ENCODE measurements at places on chromosomes 2 and 18. TPM values are rescaled to one million over a fixed set of nuclear protein-coding genes. Genes with fewer than 3 reads are reported as not detected.

DNA sequence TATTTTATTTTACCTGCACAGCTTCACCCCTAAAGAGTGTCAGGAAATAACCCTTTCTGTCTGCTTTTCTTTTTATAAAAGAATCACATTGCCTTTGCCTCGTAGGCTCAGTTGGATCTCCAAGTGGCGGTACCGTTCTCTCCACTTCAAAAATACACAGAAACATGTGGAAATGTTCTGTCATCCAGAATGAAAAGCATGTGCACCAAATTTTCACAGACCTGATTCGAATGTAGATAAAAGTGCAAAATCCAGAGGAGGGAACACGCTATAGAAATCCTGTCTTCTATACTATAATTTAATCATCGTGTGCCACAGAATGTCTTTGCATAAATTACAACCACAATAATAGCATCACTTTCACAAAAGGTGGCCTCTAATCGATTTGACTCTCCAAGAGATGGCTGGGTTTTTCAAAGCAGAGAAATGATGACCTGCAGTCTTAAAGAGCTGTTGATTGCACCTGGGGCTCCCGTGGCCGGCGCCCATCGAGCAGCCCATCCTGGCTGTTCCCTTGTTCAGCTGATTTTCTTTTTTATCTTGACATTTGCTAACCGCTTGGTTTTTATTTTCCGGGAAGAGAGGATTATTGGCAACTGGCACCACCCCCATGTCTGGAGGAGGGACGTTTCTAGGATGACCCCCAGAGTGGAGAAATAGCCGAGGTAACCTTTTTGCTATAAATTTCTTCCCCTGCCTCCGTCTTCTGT lies 290.2 kb downstream of the SOX11 start:
- no peak for DNase-seq

DNA sequence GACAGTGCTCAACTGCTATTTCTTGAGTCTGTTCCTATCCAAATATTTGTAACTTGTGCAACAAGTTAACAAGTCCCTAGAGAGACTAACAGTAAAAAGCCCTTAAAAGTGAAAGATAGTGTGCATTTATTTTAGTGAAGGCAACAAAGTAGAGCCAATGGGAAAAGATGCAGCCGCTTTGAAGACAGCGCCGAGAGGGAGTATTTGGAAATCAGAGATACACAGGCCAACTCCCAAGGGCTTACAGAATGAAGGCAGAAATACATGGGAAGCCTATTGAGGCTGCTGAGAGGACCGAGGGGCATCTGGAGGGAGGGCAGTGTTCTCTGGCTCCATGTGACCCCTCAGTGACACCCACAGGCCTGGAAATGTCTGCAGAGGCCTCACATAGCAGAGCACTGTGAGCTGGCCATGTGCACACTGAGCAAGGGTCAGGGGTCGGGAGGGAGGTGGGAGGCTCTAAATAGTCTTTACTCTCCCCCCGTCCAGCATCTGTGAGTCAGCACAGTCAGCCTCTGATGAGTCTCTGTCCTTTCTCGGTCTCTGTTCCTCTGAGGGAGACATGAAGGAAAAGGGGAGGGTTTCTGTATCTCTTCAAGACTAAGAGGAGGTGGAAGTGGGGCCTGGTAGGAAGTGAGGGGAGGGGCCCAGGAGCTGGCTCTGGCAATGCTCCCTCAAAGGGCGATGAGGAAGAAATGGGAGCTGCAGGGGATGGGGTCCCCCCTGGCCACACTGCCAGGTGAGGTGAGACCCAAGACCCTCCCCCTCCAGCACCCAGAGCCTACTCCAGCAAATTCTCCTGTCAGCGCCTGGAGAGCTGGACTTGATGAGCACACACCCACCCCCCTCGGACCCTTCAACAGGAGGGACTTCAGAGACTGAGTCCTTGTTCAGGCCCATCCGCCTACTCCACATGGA lies 133.6 kb downstream of the SP3 start:
- DNase-seq = no peak

DNA sequence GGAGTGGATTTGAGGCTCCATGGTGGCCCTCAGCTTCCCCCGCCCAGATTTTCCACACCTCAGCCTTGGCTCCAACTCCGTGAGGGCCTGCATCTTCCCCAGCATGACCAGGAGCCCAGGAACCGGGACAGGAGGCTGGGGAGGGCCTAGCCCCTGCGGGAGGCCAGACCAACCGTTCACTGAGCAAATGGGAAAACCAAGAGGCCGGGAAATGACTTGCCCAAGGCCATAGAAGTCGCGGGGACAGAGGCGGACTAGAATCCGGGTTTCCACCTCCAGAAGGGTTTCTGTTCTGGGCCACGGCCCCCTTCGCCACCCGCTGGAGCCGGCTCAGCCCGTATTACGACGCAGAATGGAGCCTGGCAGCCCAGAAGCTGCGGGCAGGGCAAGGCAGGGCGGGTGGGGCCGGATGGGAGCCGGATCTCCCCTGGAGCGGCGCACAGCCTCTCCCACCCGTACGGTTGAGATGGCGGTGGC lies 7.9 kb upstream of the CRYBA2 start:
- DNase-seq = no peak

DNA sequence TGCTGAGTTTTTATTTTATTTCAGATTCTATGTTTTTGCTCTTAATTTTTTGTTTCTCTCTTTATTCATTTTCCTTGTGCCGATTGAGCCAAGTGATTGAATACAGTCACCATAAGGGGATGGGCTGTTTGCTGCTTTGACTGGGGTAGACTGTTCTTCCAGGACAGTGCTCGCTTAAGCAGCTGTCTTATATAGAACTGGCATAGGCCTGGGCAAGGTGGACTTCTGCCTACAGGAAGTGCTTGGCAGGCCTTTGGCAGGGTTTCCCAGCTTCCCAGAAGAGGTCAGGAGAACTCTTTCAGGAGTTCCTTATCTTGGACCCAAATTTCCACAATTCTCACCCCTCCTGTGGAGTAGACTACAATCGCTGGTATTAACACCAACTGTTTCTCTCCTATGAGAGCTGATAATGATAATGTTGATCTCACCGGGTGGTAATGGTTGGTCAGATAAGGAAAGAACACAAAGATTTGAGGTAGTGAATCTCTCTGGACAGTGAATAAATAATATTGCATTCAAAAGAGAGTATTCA lies 207.5 kb upstream of the ST6GAL2 start:
- DNase-seq = no peak

- no peak for DNase-seq
These were observed 696.4 kb upstream of the ZNF804A start for GRCh38 chr2:183901931-183902330.

DNA sequence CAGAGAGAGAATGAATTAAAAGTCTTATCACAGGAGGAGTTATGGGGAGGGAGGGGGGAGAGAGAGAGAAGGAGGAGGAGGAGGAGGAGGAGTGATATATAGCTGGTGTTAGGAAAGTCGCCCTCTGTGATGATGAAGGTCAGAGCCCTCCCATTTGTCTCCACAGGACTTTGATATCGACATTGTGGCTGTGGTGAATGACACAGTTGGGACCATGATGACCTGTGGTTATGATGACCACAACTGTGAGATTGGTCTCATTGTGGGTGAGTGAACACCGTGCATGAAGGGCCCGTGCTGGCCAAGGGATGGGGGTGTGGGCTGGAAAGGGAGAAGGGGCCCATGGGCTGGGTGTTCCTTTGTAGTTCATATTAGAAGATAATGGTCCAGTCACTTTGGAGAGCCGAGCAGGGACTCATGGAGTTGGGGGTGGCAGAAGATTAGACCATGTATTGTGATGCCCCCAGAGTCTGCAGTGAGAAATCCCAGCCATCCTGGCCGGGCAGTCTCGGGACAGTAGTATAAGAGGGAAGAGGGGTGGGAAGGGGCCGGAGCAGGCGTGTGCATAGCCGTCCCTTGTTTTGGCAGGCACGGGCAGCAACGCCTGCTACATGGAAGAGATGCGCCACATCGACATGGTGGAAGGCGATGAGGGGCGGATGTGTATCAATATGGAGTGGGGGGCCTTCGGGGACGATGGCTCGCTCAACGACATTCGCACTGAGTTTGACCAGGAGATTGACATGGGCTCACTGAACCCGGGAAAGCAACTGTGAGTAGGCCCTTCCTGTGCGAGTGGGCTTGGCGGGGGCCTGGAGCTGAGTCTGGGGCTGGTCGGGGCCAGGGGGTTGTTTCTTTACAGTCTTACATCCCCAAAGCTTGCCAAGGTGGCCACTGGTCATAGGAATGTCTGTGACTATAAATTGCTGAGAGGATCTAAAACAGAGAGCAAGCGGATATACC lies 40.0 kb downstream of the HK2 start:
- DNase-seq = no peak

DNA sequence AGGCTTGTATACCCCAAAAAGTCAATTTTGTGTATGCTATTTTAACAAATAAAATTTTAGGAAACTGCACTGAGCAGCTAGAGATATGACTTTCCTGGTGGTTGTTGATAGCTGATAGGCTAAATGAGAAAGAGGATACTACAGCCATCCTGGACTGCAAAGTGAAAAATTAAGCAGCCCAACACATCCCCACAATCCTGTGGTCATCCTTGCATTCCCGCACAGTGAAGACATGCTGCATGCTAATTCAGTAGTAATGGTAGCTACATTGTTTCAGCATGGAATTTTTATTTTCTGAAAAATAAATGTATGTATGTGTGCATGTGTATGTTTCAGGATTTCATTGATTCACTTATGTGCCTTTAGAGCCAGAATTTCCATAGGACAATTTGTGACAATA lies 124.2 kb upstream of the CCDC68 start:
- no peak for DNase-seq

- DNase-seq = no peak
These were observed 83.0 kb downstream of the NEB start for GRCh38 chr2:151651274-151651673.

DNA sequence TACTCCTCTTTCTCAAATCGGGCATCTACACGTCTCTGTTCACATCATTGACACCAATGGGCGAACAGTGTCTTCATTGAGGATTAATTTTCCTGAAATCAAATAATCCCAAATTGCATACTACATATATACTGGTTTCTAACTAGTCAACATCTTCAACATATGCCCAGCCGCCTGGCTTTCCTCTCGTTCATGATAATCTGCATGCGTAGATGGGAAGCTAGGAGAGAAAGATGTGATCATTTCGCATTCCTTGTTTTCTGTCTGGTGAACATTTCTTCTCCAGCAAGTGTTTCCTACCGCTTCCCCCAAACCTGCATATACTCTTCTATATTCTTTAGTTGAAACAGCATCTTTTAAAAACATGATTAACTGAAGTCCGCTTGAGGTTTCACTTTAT lies 7.4 kb downstream of the TWIST2 start:
- no peak for DNase-seq

GRCh38 chr2:44579115-44579836 lies 217.5 kb downstream of the CAMKMT start:
- no peak for DNase-seq

GRCh38 chr2:23422089-23423061 lies 37.4 kb downstream of the KLHL29 start:
- DNase-seq = no peak

MAPK4 gene
- 3.3 TPM for polyA plus RNA-seq

- DNase-seq = no peak
These were observed 22.9 kb downstream of the ACVR1 start for GRCh38 chr2:157853211-157853610.

DNA sequence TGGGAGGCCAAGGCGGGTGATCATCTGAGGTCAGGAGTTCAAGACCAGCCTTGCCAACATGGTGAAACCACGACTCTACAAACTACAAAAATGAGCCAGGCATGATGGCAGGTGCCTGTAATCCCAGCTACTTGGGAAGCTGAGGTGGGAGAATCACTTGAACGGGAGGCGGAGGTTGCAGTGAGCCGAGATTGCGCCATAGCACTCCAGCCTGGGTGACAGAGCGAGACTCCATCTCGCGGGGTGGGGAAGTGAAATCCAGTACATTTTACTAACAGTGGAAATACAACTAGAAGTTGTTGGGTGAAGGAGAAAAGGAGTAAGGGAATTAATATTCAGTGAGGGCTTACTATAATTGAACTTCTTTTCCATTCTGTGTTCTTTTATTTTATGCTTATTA lies 13.2 kb upstream of the ENOSF1 start:
- DNase-seq = no peak

ERFE gene
- polyA plus RNA-seq = 5.1 TPM

DNA sequence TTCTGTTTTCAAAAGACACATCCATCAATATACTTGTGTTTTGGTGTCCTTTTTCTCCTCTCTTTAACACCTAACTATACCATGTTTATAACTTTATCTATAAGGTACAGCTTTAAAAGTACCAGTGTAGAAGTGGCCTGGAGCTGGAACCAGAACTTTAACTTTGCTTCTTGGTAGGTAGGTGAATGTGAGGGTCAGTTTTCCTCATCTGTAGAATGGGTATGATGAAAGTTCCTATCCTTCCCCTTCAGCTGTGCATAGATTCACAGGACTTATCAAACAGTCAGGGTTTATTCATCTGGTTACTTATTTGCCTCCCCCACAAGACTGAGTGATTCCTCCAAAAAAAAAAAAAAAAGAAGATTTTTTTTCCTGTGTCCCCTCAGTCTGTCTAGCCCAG lies 12.7 kb downstream of the KCTD1 start:
- DNase-seq = no peak

- DNase-seq = no peak
These were observed 292.1 kb downstream of the RDH14 start for GRCh38 chr2:18268400-18268799.

- DNase-seq = no peak
These were observed 21.5 kb upstream of the TXNL4A start for GRCh38 chr18:80009661-80010550.

- no peak for DNase-seq
These were observed 24.4 kb upstream of the GAREM2 start for GRCh38 chr2:26148501-26148900.

C2orf92 gene
- 2.3 TPM for polyA plus RNA-seq
